ENCODE measurements at places on chromosomes 5 and 9.

DNA sequence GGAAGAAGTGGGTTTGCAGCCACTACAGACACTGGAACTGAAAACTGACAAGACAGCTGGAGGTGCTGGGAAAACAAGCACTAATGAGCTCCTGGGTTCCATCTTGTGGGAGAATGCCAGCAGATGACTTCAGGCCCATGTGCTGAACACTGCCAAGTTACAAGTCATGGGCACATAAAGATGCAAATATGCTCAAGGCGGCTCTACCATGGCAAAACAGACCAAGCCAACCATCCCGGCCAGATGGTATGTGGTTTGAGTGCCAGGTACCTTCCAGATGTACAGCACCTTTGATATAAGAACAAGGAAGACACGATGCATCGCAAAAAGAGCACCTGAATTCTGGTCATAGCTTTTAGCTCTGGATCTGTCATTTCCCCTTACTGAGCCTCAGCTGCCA, 19.9 kb downstream of the TNFSF8 start:
- no peak for ATAC-seq

DNA sequence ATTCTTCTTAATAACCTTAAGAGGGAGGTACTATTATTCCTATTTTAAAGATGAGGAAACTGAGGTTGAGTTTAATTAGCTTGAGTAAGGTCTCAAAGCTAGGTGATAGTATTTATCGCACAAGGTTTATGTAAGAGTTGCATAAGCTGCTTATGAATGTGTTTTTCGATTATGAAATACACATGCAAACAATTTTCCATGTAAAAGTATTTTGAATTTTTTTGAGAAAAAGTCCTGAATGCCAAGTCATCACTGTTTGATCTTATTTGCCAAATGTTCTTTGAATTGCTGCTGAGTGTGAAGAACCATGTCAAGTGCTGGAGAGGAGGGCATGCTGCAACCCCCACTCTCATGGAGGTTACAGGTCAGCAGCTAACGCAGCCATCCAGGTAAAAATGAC, 174.4 kb downstream of the CARTPT start:
- no peak for ATAC-seq

GRCh38 chr5:14187660-14188059, 44.5 kb downstream of the TRIO start:
- ATAC-seq: no peak

GRCh38 chr9:136381311-136381710, 7.8 kb upstream of the CARD9 start:
- no peak for ATAC-seq

DNA sequence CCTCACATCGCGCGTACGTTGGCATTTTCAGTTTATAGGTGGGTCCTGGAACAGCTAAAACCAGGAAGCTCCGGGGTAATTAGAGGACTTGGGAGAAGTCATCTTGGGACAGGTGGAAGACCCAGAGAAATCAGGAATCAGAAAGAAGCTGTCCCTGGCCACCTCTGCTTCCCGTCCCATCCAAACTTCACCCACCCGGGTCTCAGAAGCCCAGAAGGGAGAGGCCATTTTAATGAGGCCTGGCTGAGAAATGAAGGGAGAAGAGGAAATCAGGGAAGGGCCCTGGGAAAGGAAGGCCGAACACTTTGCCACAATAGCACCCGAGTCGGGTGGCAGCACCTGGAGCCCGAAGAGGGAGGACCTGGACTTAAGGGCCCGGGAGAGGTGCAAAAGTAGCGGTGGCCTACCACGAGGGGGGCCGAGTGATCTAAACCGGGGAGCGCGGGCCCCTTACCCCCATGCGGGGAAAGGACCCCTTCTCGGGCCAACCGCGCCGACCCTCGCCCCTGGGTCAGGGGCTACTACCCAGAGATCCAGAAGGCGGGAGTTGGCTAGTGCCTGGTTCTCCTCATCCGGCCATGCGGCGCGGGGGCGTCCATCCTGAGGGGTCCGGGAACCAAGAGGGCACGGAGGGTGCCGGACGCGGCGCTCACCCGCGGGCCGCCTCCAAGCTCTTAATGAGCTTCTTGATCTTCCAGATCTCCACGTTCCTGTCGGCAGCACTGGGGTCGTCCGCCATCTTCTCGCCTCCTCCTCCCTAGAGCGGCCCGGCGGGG, 668 bp downstream of the ETF1 start:
- ATAC-seq: no peak

DNA sequence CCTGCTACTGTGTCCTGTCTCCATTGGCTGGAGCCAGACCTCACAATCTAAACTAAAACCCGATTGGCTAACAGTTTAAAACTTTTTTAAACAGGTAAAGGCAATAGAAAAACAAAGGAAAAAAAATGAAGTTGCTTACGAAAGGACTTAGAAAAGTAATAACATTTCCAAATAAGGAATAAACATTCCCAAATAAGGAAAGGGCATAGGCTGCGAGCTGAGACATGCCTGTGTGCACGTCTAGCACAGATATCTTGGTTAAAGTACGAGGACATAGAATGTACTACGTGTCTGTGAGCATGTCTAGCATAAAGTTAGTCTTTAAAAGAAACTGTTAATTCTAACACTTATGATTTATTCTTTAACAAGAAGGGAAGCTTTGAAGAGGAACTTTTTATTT, 15.3 kb upstream of the FAM120A start:
- no peak for ATAC-seq

GRCh38 chr5:156922207-156922792, 40.7 kb downstream of the TIMD4 start:
- no peak for ATAC-seq

GRCh38 chr5:41629897-41630296, 119.5 kb upstream of the PLCXD3 start:
- no peak for ATAC-seq

GRCh38 chr5:54703565-54704255, 186.2 kb downstream of the SNX18 start:
- no peak for ATAC-seq

DNA sequence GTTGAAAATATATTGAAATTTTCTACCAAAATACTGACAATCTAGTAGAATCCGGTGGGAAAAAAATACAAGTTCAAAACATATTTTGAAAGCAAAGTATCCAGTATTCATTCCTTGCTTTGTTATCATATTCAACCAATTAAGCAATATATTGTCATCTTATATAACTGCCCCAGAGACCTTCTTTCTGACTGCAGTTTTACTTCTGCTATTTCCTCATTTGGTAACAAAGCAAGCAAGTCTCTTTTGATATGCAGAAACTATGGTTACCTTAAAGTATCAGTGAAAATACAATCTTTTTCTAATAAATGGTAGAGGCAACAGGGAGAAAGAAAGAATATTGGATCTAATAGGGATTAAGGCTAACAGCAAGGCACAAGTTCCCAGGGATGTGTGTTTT, 663.7 kb upstream of the MEF2C start:
- no peak for ATAC-seq

Data from stimulated activated memory B cell treated with anti-CD40 and anti-IgM and Interleukin-4, amounts not matched to agents 10 μg/mL and 1 μg/mL and 100 μg/mL, for 72 hours (primary cell).